ENCODE measurements at places on chromosomes 5 and 9.

GRCh38 chr9:90308691-90309090 is 333.9 kb downstream of the DIRAS2 start:
- DNase-seq: no peak
- H3K27me3 ChIP-seq: no peaks in the 10 kb centered on the region
- H3K4me1 ChIP-seq: no peaks in the 10 kb centered on the region
- no peak overlapping the region for H3K4me3 ChIP-seq

- H3K4me1 ChIP-seq: peaks cover 19% of the 10 kb centered on the region
- no peak overlapping the region for H3K4me3 ChIP-seq
- no peaks in the 10 kb centered on the region for H3K36me3 ChIP-seq
- no peak for DNase-seq
- no peak overlapping the region for H3K27ac ChIP-seq
Measured at GRCh38 chr5:78506261-78507024, 142.1 kb downstream of the LHFPL2 start.

GRCh38 chr9:109477258-109478050 is 20.7 kb downstream of the PTPN3 start:
- no peak for DNase-seq
- H3K27ac ChIP-seq: no peak overlapping the region

- H3K27me3 ChIP-seq: peaks cover 10% of the 10 kb centered on the region
- no peak overlapping the region for H3K27ac ChIP-seq
- H3K36me3 ChIP-seq: no peaks in the 10 kb centered on the region
Measured at GRCh38 chr5:10442576-10442975, 897 bp downstream of the ROPN1L start.

DNA sequence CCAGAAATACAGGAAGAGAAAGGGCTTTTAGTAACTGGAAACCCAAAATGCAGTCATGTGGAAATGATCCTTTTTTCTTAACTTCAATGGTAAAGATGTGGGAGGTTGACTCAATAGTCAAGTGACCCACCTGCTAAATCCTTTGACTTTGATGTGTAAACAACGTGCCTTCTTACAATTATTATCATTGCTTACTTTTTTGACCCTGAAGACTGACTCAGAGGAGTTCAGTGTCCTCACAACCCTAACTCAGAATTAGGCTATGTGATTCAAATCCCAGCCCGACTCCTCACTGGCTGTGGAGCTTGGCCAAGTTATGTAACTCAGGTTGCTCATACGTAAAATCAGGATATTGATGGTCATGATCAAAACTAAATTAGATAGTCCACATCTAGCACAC is 27.9 kb downstream of the ANXA1 start:
- H3K36me3 ChIP-seq: no peaks in the 10 kb centered on the region
- H3K4me3 ChIP-seq: no peak overlapping the region
- H3K27me3 ChIP-seq: no peaks in the 10 kb centered on the region
- no peaks in the 10 kb centered on the region for H3K4me1 ChIP-seq

- DNase-seq: no peak
- H3K4me1 ChIP-seq: no peaks in the 10 kb centered on the region
- H3K27ac ChIP-seq: no peak overlapping the region
- H3K4me3 ChIP-seq: no peak overlapping the region
Measured at GRCh38 chr5:78972654-78973428, 12.3 kb downstream of the ARSB start.

DNA sequence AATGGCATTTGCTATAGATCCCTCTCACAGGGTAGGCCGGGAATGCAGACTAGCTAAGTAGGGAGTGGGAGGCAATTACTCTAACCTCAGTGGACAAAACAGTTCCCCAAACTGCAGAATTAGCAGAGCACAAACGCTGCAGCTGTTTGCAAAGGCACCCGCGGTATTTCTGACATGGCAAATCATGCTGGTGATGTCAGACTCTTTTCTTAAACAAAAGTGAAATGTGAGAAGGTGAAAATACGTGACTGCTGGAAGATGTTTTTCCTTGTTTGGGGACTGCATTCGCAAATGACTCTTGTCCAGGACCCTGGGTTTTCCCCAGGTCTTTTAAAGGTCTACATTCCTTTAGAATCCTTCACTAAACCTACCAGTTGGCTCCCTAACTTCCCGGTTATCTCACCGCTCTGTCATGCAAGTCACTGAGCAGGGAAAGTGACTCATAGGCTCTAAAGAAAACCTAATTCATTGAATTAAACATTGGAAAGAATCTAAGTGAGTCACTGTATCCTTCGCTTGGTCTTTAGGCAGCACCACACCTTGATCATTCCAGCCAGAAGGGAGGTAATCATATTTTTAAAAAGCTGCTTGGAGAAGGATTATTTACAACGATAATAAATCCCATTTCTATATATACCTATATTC is 91.5 kb upstream of the DNAH5 start:
- H3K27me3 ChIP-seq: peaks cover 2% of the 10 kb centered on the region
- no peaks in the 10 kb centered on the region for H3K36me3 ChIP-seq
- DNase-seq: no peak

DNA sequence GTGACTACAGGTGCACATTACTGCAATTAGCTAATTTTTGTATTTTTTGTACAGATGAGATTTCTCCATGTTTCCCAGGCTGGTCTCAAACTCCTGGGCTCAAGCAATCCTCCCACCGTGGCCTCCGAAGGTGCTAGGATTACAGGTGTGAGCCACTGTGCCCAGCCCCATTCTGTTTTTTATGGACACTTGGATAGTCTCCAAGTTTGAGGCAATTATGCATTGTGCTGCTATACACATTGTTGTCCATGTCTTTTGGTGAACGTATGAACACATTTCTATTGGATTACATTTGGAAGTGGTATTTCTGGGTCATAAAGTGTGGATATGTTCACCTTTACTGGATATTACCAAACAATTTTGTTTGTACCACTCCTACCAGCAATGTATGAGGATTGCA is 22.4 kb upstream of the PLPP1 start:
- no peaks in the 10 kb centered on the region for H3K27me3 ChIP-seq
- DNase-seq: no peak
- no peaks in the 10 kb centered on the region for H3K36me3 ChIP-seq
- no peak overlapping the region for H3K4me3 ChIP-seq
- H3K27ac ChIP-seq: no peak overlapping the region

DNA sequence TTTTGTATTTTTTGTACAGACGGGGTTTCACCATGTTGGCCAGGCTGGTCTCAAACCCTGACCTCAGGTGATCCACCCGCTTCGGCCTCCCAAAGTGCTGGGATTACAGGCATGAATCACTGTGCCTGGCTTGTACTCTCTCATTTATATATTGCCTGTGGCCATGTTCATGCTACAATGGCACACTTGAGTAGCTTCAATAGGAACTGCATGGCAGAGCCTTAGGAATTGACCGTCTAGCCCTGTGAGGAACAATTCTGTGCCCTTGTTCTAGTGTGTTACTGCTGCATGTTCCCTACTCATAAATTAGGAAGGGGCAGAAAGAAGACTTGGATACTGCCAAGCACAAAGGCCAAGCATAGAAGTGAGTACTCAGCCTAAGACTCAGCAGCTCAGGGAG is 104.2 kb downstream of the LIFR start:
- H3K27ac ChIP-seq: no peak overlapping the region
- no peak overlapping the region for H3K4me3 ChIP-seq
- H3K27me3 ChIP-seq: no peaks in the 10 kb centered on the region
- no peak for DNase-seq
- H3K4me1 ChIP-seq: no peaks in the 10 kb centered on the region

- no peak overlapping the region for H3K4me3 ChIP-seq
- no peak for DNase-seq
- no peak overlapping the region for H3K27ac ChIP-seq
- H3K27me3 ChIP-seq: no peaks in the 10 kb centered on the region
- no peaks in the 10 kb centered on the region for H3K36me3 ChIP-seq
Measured at GRCh38 chr9:110825950-110826349, 157.4 kb downstream of the MUSK start.

- no peak overlapping the region for H3K27ac ChIP-seq
- H3K4me1 ChIP-seq: no peaks in the 10 kb centered on the region
- no peaks in the 10 kb centered on the region for H3K36me3 ChIP-seq
- no peaks in the 10 kb centered on the region for H3K27me3 ChIP-seq
- no peak overlapping the region for H3K4me3 ChIP-seq
Measured at GRCh38 chr5:149588936-149589335, 7.6 kb downstream of the ARHGEF37 start.

DNA sequence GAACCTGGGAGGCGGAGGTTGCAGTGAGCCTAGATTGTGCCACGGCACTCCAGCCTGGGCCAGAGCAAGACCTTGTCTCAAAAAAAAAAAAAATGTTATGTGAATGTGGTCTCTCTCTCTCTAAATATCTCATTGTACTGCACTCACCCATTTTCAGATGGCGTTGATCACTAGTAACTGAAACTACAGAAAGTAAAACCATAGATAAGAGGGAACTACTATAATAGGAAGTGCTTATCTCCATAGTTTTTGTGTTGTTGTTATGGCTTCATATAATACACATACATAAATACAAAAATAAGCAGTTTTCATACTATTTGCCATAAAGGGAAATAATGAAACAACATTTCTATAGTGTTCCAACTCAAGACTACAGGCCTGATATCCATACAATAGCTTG is 9.1 kb downstream of the IL31RA start:
- no peak for DNase-seq
- no peak overlapping the region for H3K27ac ChIP-seq
- H3K27me3 ChIP-seq: no peaks in the 10 kb centered on the region
- no peaks in the 10 kb centered on the region for H3K4me1 ChIP-seq

DNA sequence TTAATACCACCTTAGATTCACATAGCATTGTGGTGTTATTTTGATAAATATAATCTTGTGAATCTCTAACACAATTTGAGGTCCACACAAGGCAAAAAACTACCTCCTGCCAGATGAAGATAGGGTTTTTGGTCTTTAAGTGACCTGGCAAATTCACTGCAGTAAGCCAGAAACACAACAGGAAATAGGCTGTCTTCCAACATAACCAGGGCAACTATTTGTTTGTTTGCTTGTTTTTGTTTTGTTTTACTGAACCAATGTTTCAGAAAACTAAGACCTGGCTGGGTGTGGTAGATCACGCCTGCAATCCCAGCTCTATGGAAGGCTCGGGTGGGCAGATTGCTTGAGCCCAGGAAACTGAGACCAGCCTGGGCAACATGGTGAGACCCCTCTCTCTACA is 95.5 kb downstream of the USP20 start:
- H3K4me3 ChIP-seq: no peak overlapping the region
- peaks cover 4% of the 10 kb centered on the region for H3K36me3 ChIP-seq
- H3K27ac ChIP-seq: no peak overlapping the region
- no peak for DNase-seq

DNA sequence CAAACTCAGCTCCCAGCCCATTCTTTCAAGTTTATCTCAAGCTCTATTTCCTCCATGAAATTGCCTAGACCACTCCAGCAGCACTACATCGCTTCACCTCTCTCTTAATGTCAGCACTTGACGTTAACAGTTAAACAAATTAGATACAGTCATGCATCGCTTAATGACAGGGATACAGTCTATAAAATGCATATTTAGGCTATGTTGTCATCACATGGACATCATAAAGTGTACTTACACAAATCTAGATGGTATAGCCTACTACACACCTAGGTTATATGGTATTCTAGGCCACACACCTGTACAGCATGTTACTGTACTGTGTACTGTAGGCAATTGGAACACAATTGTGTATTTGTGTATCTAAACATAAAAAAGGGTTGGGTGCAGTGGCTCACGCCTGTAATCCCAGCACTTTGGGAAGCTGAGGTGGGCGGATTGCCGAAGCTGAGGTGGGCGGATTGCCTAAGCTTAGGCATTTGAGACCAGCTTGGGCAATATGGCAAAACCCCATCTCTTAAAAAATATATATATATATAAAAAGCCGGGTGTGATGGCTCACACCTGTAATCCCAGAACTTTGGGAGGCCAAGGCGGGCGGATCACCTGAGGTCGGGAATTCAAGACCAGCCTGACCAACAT is 13.4 kb upstream of the PCSK5 start:
- no peaks in the 10 kb centered on the region for H3K27me3 ChIP-seq
- no peak for DNase-seq
- H3K27ac ChIP-seq: no peak overlapping the region
- no peaks in the 10 kb centered on the region for H3K36me3 ChIP-seq

GRCh38 chr5:73482383-73483136 is 15.7 kb upstream of the BTF3 start:
- H3K27ac ChIP-seq: no peak overlapping the region
- no peaks in the 10 kb centered on the region for H3K36me3 ChIP-seq
- no peak for DNase-seq
- no peaks in the 10 kb centered on the region for H3K27me3 ChIP-seq
- H3K4me1 ChIP-seq: peaks cover 14% of the 10 kb centered on the region
- H3K4me3 ChIP-seq: no peak overlapping the region

GRCh38 chr9:87479801-87480201 is 17.9 kb upstream of the DAPK1 start:
- H3K27me3 ChIP-seq: no peaks in the 10 kb centered on the region
- H3K27ac ChIP-seq: no peak overlapping the region
- H3K4me3 ChIP-seq: no peak overlapping the region
- no peaks in the 10 kb centered on the region for H3K36me3 ChIP-seq

- H3K27me3 ChIP-seq: no peaks in the 10 kb centered on the region
- no peak overlapping the region for H3K4me3 ChIP-seq
- no peaks in the 10 kb centered on the region for H3K36me3 ChIP-seq
- H3K27ac ChIP-seq: no peak overlapping the region
Measured at GRCh38 chr5:2382776-2383697, 368.4 kb downstream of the IRX2 start.

DNA sequence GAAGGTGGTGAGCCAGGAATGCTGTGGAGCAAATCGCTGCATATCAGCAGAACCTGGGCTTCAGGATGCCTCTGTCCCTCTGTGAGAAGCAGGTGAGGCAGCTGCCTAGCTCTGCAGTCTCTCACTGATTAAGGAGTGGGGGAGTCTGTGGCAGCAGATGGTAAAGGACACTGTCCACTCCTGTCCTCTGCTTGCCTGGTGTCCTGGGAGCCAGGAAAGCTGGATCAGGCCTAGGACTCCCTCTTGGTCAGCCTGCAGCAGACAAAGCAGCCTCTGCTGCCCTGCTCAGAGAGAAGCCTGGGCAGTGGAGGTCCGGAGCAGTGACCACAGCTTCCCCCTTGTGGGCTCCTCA is 214.7 kb downstream of the HSPA4 start:
- H3K36me3 ChIP-seq: no peaks in the 10 kb centered on the region
- DNase-seq: no peak
- no peaks in the 10 kb centered on the region for H3K4me1 ChIP-seq
- no peak overlapping the region for H3K4me3 ChIP-seq

GRCh38 chr5:73205305-73205704 is 32.3 kb downstream of the TMEM174 start:
- peaks cover 4% of the 10 kb centered on the region for H3K4me1 ChIP-seq
- no peak overlapping the region for H3K4me3 ChIP-seq
- peak; percentile 33 for DNase-seq
- no peaks in the 10 kb centered on the region for H3K36me3 ChIP-seq
- no peak overlapping the region for H3K27ac ChIP-seq

- no peak overlapping the region for H3K27ac ChIP-seq
- H3K36me3 ChIP-seq: no peaks in the 10 kb centered on the region
- no peak for DNase-seq
- no peak overlapping the region for H3K4me3 ChIP-seq
- no peaks in the 10 kb centered on the region for H3K27me3 ChIP-seq
Measured at GRCh38 chr5:161934486-161934885, 86.6 kb downstream of the GABRA1 start.

DNA sequence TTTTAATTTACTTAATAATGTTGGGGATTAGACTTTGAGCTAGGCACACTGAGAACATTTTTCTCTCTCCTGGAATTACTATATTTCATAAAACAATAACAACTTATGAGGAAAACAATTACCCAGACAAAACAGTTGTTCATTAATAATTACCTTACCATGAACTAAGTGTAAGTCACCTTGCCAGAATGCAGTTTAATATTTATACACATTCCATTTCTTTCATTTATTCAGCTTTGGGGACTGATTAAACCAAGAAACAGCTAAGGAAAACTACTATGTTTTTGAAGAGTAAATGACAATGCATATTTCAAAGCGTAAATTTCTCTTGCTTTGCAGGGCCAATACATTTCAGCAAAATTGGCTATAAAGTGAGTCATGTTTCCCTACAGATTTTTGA is 616.2 kb downstream of the PRELID2 start:
- DNase-seq: no peak
- H3K27ac ChIP-seq: no peak overlapping the region
- H3K27me3 ChIP-seq: no peaks in the 10 kb centered on the region
- H3K4me3 ChIP-seq: no peak overlapping the region
